Activated naive CD4-positive, alpha-beta T cell treated with Interleukin-2 at 50 U/mL for 16 hours (primary cell): ENCODE measurements at places on chromosomes 5 and 9.
A peak's percentile ranks its signal among the peaks of the same experiment; 100 is the strongest.

- no peak for DNase-seq
These were observed 27.6 kb downstream of the TLX3 start for GRCh38 chr5:171336521-171337209.

GRCh38 chr9:102035929-102036328 lies 297.5 kb upstream of the GRIN3A start:
- no peak for DNase-seq

DNA sequence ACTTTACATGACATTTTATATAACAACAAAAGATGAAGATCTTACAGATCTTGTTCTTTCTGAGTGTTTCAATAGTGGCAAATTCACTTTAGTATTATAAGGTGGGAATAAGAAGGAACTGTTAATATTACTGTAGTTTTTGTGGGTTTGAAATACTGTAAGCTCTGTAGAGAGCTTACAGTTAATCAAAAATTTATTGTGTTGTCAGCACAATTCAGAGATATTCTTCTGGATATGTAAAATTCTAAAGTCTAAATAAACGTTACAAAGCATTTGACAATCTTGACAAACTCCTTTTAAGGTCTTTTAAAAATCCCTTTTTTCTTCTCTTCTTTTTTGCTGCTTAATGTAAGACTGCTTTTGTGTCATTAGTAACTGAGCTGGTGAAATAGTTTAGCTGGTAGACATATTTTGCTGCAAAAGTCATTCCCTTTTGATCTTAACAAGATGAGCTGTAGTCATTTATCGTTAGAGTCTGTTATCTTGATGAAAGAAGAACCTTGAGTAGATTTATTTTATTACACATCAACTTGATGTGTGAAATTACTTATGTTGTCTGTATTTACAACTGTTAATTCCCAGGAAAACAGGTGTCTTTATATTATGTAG lies 186.0 kb downstream of the WDR70 start:
- no peak for DNase-seq

DNA sequence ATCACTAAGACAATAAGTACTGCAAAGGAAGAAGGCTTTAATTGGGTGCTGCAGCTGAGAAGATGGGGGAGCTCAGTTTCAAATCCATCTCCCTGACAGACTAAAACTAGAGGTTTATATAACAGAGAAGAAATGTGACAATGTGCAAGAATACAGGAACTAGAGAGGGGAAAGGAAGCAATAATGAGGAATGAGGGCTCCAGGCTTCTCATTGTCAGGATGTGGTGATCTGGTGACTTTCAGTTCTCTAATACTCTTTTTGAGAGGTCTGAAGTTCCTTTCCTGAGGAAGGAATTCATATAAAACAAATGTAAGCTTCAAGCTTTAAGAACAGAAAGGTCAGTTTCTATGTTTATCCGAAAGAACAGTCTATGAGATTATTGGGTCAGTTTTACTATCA lies 42.5 kb upstream of the SPATA31E1 start:
- no peak for DNase-seq

DNA sequence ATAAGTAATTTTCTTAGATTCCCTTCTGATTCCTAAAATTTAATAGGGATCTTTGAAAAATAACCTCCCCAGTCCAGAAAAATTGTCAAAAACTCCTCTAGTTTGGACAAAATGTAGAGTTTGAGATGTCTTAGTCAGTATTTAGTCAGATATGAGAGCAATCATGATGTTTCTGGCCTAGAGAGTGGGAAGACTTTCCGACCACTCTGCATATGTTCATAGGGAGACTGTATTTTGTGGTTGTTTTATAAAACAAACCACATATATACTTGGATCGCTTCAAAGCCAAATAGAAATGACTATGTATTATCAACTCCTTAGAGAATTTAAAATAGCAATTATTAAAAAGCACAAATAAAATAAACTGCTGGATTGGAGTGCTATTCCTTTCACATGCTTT lies 15.8 kb downstream of the ZFAND5 start:
- no peak for DNase-seq

DNA sequence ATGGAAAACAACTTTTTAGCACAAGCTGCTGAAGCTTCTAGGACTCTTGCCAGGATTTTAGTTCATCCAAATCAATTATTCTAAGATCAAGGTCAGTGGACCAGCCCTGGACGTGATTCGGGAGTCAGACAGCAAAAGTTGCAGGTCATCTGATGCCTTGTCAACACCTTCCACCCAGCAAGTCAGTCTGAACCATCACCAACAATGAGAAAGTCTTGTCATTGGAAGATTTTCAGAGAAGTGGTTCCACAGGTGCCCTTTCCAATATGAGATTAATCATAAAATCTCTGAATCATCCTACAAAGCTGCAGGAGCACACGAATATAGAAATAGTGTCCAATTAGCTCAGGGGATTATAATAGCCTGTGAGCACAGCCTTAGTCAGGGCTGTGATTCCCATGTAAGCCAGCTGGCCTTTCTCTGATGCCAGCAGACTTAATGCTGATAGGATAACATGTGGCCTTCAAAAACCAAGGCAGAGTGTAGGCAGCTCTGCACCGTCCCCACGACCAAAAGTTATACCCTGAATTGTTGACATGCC lies 445.0 kb upstream of the TRPC7 start:
- DNase-seq = no peak

DNA sequence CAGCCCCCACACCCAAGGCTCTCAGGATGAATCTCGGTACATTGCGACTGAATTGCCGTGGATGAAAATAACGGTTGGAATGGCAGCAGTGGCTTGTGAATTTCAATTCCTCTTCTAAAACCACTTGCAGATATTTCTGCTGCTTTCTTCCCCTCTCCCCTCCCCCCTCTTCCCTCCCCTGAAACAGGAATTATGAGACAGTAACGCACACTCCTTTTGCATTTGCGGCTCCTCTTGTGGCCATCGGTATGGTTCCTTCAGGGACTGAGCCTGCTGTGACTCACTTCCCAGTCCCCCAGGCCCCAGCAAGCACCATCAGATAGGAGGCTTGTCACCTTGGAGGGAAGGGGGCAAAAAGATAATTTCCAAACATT lies 9.7 kb downstream of the DCANP1 start:
- DNase-seq = no peak

DNA sequence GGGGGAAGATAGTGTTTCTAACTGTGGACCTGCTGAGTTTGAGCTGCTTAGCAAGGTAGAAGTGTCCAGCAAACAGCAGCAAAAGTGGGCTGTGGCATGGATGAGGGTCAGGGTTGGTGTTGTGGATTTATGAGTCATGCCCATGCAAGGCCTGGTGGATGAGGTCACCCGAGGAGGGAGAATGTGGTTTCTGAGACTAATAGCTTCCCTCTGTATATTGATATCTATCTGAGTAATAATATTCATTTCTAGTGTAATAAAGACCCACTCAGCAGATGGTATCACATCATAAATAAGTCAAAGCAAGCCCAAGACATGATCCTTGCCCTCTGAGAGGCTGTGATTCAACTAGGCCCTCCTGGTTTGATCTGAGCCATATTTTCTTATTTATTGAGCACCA lies 597.8 kb upstream of the CLINT1 start:
- no peak for DNase-seq

GRCh38 chr9:135474915-135475314 lies 4.7 kb upstream of the PPP1R26 start:
- peak; percentile 37 for DNase-seq

- no peak for DNase-seq
These were observed 73.5 kb downstream of the WWC1 start for GRCh38 chr5:168364750-168365550.

GRCh38 chr9:90832261-90832660 lies 30.6 kb downstream of the SYK start:
- DNase-seq = no peak

GRCh38 chr5:77358255-77359205 lies 133.6 kb downstream of the WDR41 start:
- DNase-seq = no peak

- DNase-seq = no peak
These were observed 27.3 kb upstream of the CEP72 start for GRCh38 chr5:584846-585245.

- DNase-seq = no peak
These were observed 108.0 kb downstream of the DAPK1 start for GRCh38 chr9:87605676-87606075.

- no peak for DNase-seq
These were observed 85.0 kb downstream of the HMHB1 start for GRCh38 chr5:143896966-143897365.

- DNase-seq = no peak
These were observed 746.4 kb downstream of the MTRR start for GRCh38 chr5:8615142-8615858.

DNA sequence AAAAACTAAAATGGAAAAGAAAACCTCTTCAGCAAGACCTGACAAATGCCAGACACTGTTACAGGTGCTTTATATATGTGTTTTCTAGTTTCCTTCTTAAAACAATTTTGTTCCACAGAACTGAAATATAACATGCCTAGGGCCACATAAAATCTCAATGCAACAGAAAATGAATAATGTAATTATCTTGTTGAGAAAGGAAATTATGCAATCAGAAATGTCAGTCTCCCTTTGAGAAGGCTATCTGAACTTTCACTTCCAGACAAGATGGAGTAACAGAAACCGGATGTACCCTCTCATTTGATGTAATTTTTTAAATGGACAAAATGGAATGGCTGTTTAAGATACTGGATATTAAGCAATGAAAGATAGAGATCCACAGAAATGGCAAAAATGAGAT lies 79.2 kb downstream of the AGTPBP1 start:
- no peak for DNase-seq

DNA sequence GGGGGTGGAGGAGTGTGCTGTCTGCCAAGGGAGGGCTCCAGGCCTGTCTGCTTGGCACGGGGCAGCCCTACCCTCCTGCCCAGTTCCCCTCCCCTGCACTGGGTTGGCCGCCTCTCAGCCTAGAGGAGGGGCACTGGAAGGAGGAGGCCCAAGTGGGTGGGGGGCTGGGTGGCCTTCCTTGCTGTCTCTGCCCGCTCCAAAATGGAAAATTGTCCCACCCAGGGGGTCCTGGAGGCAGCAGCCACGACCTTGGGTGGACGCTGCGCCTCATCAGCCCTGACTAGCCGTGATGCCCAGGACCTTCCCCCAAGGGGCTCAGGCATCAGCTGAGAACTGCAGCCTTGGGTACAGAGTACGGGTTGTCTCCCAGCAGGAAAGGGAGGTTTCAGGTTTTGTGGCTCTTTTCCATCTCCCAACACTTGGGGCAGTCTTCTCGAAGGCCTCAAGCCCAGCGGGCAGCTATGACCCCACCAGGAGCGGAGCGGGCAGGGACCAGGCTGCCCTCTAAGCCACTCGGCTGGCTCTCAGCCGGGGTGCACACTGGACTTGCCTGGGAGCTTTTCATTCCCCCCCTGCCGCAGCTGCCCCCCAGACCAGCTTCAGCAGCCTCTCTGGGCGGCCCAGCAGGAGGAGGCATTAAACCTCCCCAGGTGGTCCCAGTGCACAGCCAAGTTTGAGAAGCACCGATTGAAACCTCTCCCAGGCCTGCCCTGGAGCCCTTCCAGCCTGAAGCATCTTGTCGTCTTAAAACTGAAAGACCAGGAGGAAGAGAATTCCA lies 20.6 kb downstream of the NTNG2 start:
- DNase-seq = no peak

DNA sequence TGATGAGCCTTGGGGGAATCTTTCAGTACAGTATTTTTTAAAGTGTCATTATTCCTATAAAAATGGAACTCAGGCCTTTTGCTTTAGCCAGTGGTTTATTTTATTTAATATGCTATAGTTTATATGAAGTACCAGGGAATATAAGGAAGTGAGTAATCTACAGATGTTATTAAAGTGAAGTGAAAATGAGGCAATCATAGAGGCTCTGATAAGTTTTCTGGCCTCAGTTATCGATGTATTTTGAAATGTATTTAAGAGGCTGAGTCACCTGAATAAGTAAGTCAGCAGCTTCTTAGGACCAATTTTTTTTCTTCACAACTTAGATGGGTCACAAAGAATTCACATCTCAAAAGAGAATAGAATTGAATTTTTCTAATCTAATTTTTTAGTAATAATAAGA lies 829.0 kb downstream of the DNAH5 start:
- DNase-seq = no peak

GRCh38 chr5:32206509-32207354 lies 32.6 kb upstream of the GOLPH3 start:
- DNase-seq = no peak

GRCh38 chr5:138466125-138466899 lies 1.0 kb downstream of the EGR1 start:
- DNase-seq = peak; percentile 20

DNA sequence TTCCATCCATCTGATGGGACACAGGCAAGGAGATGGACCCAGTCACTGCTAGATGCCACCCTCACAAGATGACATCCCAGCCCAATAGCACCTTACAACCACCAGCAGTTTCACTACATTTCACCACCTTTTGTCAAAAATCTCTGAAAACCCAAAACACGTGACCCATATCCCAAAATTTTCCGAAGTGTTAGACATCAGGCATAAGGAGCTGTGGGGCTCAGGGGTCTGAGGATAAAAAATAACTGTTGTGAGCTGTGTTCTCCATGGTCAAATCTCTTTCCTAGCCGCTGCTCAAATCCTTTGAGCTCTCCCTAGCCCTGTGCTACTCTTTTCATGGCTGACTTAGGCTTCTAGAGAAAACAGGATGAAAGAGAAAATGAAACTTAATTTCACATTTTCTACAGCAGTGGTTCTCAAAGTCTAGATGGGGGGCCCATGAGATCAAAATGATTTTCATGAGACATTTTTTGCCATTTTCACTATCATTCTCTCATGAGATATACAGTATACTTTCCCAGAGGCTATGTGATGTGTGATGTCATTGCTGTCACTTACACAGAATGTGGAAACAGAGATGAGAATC lies 40.7 kb downstream of the TIMD4 start:
- DNase-seq = no peak

DNA sequence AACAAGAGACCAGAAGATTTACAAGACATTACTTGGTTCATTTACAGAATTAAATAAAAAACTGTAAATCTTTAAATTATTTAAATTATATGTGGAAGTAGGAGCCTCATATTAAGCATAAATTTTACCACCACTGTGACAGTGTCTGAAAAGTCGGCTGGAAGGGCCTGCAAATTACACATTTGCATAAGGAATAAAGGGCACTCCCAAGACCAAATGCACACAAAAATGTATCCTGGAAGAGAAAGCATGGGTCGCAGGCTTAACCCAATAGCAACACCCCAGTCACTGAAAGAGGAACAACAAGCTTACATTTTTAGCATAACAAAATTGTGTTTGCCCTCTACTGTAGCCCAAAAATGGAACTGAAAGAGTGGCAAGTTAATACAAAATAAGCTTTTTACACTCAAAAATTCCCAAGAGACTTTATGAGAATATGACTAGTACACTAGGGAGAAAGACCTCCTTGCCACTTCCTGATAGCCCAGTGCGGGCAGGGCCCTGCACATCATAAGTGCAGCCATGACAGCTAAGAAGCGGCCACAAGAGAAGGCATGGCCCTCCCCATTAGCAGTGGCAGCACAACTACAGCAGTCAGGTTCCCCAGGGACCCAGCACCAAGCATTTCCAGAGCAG lies 482.0 kb downstream of the DTWD2 start:
- DNase-seq = no peak
